Stimulated activated CD4-positive, alpha-beta T cell treated with anti-CD3 and anti-CD28 coated beads, TNF-alpha, amount 100 ng/mL, for 4 hours (primary cell): ENCODE measurements at places on chromosomes 2 and 18.

GRCh38 chr18:76814256-76814655, 8.1 kb upstream of the ZNF236 start:
- DNase-seq: no peak

DNA sequence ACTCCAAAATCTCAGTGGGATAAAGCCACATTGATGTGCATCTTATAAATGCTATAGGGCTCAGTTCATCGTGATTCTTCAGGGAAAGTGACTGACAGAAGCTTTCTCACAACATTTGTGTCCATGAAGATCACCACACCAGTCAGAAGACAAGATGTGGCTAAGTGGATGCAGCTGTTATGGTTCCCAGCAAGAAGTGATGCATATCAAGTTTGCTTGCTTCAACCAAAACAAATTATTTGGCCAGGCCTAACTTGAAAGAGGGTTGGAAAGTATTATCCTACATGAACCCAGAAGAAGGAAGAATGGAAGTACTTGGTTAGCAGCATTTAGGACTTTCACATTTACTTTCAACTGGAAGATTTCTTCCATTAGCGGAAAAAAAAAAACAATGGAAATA, 210.0 kb upstream of the ACVR2A start:
- no peak for DNase-seq

DNA sequence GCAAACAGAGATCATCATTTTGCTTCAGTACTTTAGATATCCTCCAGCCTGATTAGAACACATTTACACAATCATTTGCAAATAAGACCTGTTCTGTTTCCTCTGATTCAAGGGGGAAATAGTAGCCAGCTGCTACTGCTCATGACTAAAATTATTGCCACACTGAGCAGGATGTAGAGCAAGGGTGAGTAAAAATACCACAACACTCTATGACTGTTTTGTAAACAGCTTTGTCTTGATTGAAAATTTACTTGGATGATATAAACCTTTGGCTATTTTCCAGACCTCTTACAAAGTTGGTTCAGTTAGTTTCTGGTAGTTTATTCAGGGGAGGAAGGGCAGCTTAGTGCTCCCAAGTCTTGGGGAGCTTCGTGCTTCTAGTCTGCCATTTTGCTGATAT, 286.4 kb upstream of the CNTNAP5 start:
- no peak for DNase-seq

- DNase-seq: no peak
These were observed 594.3 kb upstream of the REG3G start for GRCh38 chr2:78431241-78431640.

GRCh38 chr2:88601286-88601685, 26.0 kb downstream of the EIF2AK3 start:
- DNase-seq: no peak

DNA sequence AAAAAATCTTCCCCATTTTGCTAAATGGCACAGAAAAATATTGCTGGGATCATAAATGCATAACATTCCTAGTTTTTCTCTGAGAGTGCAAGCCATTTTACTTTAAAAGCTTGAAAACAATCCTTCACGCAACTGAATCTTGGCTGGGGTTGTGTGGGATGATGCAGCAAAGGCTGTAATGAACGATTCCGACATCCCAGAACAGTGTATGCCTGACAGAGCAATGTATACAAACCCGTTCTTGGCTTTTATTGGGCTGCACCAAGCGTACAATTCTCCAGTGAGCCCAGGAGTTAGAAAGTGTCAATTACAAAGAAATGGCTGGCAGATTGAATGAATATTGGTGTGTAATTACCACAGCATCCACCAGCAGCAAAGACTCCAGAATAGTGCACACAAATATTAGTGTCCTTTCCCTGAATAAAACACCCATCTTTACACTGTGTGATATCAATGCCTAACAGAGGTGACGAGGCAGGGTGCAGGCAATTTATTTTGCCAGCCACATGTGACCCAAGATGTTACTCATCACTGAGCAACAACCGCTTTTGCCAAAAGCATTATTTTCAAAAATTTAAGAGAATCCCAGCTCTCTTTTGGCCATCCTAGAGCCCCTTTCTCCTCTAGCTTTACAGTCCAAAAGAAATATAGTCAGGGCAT, 578.6 kb upstream of the CHAC2 start:
- DNase-seq: no peak

DNA sequence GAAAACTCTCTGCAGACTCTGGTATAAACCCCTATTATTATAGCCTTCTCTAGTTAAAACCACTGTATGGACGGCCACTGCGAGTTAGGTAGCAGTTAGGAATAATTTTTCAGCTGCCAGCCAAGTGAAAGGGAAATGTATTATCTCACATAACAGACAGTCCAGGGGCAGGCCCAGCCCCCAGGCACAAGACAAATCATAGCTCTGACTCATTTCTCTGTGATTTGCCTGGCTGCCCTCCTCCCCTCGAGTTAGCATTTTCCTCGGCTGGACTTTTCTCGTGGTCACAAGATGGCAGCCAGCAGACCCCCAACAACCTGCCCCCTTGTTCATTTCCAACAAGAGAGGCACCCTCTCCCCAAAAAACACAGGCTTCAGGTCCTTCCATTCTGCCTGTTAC, 10.5 kb downstream of the VIT start:
- DNase-seq: no peak

- no peak for DNase-seq
These were observed 68.1 kb downstream of the EN1 start for GRCh38 chr2:118779362-118779761.

- DNase-seq: no peak
These were observed 198.9 kb downstream of the SMAD7 start for GRCh38 chr18:48751727-48752468.

- DNase-seq: no peak
These were observed 11.7 kb upstream of the TMEFF2 start for GRCh38 chr2:192206399-192206798.

DNA sequence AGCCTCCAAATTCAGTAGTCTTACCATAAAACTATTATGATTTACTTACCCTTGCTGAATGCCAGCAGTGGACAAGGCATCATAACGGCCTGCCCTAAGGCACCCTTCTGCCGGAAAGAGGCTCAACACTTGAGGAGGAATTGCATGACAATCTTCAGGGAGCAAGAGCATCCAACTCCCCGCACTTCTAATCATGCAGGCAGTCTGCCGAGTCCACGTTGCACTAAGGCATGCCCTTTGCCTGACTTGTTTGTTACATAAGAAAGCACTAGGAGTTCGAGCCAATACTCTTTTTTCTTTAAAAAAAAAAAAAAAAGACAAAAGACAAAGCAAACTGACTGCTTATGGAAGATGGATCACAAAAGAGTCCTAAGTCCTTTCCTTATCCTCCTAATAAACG, 17.9 kb upstream of the SPTBN1 start:
- DNase-seq: no peak

DNA sequence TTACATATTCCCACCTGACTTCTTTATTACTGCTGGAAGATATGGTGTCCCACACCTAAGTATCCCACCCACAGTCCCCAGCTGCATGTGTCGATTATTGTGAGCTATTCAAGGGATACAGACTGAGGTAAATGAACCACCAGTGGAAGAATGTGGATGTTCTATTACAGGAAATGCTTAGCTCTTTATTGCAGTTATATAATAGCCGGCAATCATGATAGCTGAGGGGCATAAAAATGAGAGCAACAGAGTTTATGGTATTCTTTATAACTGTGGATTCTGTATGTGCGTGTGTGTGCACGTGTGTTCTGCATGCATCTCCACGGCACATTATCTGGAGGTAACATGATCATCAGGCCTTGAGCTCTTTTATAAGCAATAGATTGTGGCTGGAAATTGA, 198.9 kb downstream of the NEDD4L start:
- DNase-seq: no peak

- no peak for DNase-seq
These were observed 36.6 kb downstream of the GLI2 start for GRCh38 chr2:120772261-120772660.

DNA sequence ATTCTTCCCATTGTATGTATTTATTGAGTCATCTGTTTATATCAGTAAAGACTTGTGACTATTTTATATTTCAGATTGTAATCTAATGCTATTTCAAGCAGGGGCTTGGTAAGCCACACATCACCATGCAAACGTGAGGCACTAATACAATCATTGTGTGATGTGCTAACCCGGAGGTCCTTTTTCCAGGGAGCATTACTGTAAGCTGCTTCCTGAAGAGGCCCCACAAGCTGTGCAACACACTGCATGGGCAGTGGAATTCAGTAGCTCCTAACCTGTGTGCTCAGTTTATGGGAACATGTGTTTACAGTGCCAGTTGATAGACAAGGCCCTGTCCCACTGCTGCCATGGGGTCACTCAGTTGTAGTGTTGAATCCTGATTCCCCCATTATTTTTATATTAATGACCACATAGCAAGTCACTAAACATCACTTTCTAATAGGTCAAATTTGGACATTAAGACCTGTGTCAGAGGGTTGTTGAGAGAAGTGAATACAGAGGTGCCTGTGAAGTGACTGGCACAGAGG, 162.9 kb downstream of the FHOD3 start:
- DNase-seq: no peak

- DNase-seq: no peak
These were observed 137.6 kb downstream of the HDAC4 start for GRCh38 chr2:239263231-239263630.

DNA sequence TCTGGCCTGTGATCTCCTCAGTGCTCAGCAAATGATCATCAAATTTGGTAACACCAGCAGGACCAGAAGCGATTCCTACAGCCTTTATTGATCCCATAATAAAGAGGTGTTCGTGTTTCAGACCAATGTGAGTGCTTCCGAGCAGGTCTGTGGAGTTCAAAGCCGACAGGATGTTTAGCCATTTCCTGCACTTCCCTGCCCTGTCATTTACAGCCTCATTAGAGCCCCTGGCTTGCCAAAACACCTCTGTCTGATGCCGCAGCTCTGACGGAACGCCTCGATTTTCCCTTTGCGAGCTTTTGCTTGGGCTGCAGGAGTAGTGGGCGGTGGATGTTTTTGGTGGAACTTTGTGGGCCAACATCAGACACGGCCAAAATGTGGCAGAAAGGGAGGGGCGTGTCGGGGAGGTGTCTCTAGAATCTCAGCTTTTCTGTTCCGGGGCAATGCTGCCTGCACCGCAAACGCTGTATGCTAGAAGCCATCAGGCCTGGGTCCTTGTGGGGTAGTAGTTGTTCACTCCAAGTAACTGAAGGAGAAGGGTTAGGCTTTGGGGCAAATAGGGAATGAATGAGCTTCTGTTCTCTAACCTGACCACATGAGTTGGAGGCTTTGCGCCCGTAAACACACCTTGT, 26.1 kb upstream of the INHBB start:
- DNase-seq: no peak

- DNase-seq: no peak
These were observed 1.5 kb downstream of the OSBPL1A start for GRCh38 chr18:24396082-24396633.

DNA sequence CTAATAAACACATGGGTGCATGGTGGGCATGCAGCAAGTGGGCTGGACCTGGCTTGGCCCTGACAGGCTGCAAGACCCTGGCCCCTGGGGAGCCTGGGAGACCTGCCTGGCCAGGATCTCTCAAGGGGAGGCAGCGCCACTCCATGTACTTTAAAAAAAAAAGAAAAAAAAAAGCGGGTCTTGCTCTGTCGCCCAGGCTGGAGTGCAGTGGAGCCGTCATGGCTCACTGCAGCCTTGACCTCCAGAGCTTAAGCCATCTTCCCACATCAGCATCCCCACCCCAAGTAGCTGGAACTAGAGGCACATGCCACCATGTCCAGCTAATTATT, 29.5 kb upstream of the SEMA4C start:
- DNase-seq: no peak
